Endothelial cell of coronary artery (primary cell): ENCODE measurements at places on chromosomes 3 and 15. TPM values are rescaled to one million over a fixed set of nuclear protein-coding genes. Genes with fewer than 3 reads are reported as not detected.

Gene MESP2
- 0.18 and 0.28 TPM in 2 replicates for total RNA-seq

Gene ATR
- 21.7 and 24.8 TPM in 2 replicates for total RNA-seq

Gene APOD
- 2.2 and 7.8 TPM in 2 replicates for total RNA-seq

Gene TKT
- total RNA-seq: 256 and 448 TPM in 2 replicates

Gene ROPN1
- not detected in 2 replicates for total RNA-seq

Gene PDIA3
- total RNA-seq: 119 and 192 TPM in 2 replicates

Gene SLC24A5
- total RNA-seq: not detected in 2 replicates

Gene IL1RAP
- 4.9 and 28.1 TPM in 2 replicates for total RNA-seq

Gene CDC25A
- 5.9 and 12.4 TPM in 2 replicates for total RNA-seq

Gene TPRA1
- 28.2 and 38.4 TPM in 2 replicates for total RNA-seq

Gene NR1I2
- under 0.01 and 0.09 TPM in 2 replicates for total RNA-seq
